ENCODE measurements at places on chromosomes 7 and 10.

GRCh38 chr10:458421-458851, 231.0 kb downstream of the DIP2C start:
- DNase-seq, result no peak

- DNase-seq, result no peak
These were observed 135.1 kb downstream of the NRBF2 start for GRCh38 chr10:63268149-63268797.

GRCh38 chr10:100728928-100729861, 16.2 kb upstream of the PAX2 start:
- DNase-seq, result no peak

DNA sequence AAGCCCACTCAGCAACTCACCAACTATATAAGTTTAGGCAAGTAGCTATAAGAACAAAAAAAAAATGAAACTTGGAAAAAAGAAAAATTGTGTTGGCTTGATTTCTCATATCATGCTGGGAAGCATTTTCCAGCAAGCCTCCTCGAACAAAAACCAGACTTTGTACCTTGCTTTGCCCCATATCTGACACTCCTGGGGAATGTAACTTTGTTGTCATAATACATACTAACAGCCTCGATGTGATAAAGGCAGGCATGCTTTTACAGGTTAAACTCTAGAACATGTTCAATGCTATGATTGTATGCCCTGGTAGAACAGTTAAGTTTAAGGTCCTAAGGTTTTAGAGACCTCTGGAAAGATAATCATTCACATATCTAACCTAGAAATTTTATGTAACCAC, 11.6 kb downstream of the CFAP43 start:
- no peak for DNase-seq

GRCh38 chr10:66942407-66942806, 16.6 kb downstream of the LRRTM3 start:
- DNase-seq, result no peak

DNA sequence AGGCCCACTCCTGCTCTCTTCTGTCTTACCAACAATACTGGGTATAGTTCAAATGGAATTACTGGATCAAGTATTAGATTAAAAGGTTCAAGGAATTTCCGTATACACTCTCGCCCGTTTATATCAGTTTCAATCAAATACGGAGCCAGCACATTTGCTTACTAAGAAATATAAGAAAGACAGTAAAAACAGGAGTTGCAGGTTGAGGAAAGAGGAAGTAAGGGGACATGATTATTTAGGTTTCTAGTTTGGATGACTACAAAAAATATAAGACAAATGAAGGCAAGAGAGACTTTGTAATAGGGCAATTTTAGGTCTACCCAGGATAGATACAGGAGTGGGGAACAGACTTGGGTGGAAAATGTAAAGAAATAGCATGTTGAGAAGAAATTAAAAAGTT, 109.9 kb upstream of the ABI1 start:
- no peak for DNase-seq

DNA sequence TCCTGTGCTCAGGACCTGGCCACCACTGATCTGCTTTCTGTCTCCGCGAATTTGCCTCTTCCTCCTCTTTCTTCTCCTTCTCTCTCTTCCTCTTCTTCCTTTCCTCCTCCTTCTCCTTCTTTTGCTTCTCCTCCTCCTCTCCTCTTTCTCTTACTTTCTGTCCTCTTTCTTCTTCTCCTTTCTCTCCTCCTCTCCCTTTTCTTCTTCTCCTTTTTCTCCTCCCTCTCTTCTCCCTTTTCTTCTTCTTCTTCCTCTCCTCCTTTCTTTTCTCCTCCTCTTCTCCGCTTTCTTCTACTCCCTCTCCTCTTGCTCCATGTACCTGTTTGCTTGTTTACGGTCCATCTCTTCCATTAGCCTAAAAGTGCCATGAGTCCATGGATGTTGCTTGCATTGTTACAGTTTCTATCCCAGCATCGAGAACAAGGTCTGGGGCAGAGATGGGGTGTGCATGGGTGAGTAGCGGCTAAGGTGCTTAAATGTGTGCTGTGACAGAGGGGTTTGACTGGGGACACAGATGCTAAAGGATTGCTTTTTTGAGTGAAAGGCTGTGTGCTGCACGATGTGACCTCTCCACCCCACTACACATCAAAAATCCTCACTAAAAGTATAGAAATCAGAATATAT, 7.7 kb downstream of the SH2D4B start:
- DNase-seq, result no peak

GRCh38 chr7:16295558-16295957, 125.8 kb downstream of the CRPPA start:
- no peak for DNase-seq

GRCh38 chr7:36279200-36279925, 110.3 kb upstream of the ANLN start:
- DNase-seq, result no peak

DNA sequence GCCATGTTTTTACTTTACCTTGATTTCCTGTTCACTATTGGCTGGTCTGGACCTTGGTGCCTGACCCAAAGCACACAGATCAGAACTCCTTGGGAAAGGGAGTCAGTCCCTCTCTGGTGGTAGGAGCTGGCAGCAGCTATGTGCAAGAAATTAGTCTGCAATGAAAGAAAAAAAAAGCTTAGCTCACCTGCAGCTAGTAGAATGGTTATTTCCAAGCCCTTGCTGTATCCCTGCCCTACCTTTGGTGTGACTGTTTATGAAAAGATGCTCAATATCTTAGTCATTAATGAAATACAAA, 68.1 kb upstream of the PAPSS2 start:
- DNase-seq, result no peak

GRCh38 chr10:6741541-6741941, 161.5 kb upstream of the PRKCQ start:
- no peak for DNase-seq

GRCh38 chr7:139034336-139034735, 1.5 kb downstream of the ZC3HAV1L start:
- no peak for DNase-seq

- peak; percentile 64 for DNase-seq
These were observed 5.3 kb downstream of the SRGN start for GRCh38 chr10:69092959-69093850.
